ENCODE measurements at places on chromosomes 1 and 21. TPM values are rescaled to one million over a fixed set of nuclear protein-coding genes. Genes with fewer than 3 reads are reported as not detected.

DNA sequence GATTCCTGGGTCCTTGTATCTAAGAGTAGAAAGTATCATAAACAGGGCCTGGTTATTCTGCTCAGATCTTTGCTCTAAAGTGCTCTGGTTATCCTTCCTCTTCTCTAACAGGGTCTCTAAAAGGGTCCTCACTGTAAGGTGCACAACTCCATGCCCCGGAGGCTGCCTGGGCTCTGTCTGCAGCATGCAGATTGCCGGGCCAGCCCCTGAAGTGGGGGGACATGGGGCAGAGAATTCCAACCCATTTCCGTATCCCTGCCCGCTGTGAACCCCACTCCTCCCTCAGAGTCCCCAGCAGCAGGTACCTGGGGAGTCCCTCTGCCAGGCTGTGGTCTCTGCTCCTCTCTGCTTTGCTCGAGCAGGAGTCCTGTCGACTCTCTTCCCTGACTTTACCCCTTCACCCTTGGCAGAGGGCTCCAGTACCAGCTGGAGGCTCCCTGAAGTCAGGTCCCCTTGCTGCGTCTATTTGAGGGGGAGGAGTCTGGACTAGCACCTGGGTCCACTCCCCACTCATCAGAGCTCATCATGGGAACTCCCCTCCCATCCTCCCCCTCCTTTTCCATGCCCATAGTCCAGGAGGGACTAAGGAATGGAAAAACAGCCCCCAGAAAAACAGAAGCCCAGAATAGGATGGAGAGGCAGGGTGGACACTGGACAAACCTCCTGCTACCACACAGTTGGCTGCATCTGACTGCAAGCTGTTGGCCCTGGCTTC is 12.1 kb downstream of the BLACAT1 start:
- ATAC-seq, result no peak

The DNAJC28 gene
- 0.79 TPM for total RNA-seq

- ATAC-seq, result no peak
Measured at GRCh38 chr1:33410091-33410701, 20.7 kb downstream of the PHC2 start.

The SYCP1 gene
- not detected for total RNA-seq

- no peak for ATAC-seq
Measured at GRCh38 chr1:7401814-7402547, 369.1 kb upstream of the VAMP3 start.

The ATP6V1G3 gene
- total RNA-seq, result not detected

The TMEM82 gene
- not detected for total RNA-seq

- no peak for ATAC-seq
Measured at GRCh38 chr1:6471086-6471969, 5.4 kb upstream of the TNFRSF25 start.

GRCh38 chr1:240878631-240879030 is 266.7 kb upstream of the GREM2 start:
- no peak for ATAC-seq

The IL20 gene
- total RNA-seq, result not detected

DNA sequence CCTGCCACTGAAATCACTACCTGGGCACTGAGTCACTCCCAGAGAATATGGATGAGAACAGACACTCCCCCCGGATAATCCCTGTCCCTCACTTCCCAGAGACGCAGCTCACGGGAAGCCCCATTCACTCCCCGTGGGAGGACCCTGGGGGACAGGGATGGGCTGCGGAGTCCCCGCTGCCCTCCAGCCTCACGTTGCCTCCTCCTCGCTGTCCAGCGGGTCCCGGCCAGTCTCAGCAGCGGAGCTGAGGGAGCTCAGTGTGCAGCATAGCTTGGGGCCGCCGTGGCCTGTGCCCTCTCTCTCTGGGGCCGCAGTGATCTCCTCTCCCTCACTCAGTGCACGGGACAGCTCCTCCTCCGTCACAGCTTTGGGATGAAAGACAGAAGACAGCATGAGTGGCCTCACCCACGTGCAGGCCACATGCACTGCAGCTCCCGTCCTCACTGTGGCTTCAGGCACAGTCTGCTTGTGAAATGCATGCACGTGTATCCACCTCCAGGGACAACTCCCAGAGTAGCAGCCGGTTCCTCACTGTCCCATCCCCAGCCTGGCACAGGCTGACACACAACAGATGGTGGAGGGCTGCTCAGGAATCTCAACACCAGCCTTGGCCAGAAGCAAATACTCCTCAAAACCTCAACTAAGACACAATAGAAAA is 7.4 kb downstream of the CFAP410 start:
- no peak for ATAC-seq

- ATAC-seq, result no peak
Measured at GRCh38 chr21:37259426-37259825, 7.7 kb downstream of the VPS26C start.

The APCS gene
- total RNA-seq, result not detected

- no peak for ATAC-seq
Measured at GRCh38 chr1:106038260-106038659, 1018.2 kb upstream of the PRMT6 start.

The IL12RB2 gene
- 57.4 TPM for total RNA-seq

DNA sequence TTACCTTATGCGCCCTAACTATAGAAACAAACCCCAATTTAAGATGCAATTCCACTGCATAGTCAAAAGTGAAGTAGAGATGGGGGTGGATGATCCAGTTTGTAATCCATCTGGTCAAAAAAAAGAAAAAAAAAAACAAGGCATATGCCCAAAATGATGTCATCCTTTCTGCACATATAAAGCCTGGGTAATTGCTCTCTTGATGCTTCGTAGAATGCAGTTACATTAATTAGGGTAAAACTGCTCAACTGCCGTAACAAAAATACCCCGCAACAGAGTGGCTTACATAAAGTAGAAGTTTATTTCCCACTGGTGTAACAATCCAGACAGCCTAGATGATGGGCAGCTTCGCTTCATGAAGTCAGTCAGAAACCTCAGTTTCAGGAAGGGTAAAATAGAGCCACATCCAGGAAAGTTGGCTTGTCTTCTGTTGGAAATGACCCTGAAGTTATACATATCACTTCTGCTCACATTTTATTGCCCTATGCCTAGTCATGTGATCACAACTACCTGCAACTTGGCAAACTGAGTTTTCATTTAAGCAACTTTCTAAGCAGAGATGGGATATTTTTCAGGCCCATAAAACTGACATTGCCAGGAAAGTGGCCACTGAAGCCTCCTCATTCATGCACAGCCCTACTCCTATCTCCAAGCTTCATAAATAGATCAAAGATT is 221.7 kb downstream of the C1orf94 start:
- no peak for ATAC-seq

DNA sequence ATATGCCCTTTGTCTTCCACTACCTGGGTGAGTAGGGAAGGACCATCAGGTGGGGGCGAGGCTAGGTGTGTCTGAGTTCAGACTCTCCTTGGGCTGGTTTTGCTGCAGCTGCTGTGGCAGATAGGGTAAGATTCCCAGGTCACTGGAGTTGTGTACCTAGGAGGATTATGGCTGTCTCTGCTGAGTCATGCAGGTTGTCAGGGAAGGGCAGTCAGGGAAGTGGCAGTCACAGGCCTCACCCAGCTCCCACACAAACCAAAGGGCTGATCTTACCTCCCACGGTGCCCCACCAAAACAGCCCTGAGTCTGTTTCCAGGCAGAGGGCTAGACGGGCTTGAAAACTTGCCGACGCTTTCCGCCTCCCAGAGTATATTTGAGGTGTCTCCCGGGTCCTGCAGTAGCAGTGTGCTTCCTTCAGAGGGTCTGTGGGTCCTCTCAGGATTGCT is 201.6 kb upstream of the PLXNA2 start:
- no peak for ATAC-seq

GRCh38 chr1:180515364-180515763 is 13.0 kb upstream of the ACBD6 start:
- ATAC-seq, result no peak

DNA sequence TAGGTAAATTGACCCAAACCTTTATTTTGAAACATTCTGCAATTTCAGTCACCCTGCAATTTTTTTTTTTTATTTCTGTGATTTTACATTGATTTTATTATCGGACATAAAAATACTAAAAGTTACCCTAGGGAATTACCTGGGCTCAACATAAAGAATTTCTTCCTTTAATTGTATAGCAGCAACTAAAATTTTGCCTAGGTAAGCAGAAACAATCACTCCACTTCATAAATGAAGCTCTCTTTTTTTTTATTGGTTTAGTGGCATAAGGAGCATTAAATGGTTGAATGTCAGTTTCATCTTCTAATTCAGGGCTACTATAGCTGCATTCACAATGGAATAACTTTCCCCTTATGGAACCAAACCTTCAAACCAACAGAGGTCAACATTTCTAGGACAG is 15.3 kb upstream of the OR2M4 start:
- ATAC-seq, result no peak

- no peak for ATAC-seq
Measured at GRCh38 chr1:40247655-40248054, at the start of gene TMCO2. TSS of gene TMCO2 (plus strand) at chr1:40247937. CDS start at chr1:40247994, 57 bp downstream.

DNA sequence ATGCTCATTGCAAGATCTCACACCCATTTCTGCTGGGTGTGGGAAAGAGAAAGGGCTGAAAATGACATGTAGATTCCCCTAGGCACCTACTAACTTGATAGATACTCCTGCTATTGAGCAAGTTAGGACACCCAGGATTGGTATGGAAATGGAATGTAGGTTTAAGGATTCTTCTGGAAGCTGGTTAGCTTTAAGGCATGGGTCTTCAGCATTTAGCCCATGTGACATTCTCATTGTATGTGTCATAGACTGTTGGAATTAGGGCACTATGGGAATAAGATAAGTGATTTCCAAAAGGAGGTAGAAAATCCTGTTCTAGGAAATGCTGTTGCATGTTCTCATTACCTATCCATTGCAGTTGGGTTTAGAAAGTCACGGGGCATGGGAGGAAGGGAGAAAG is 76.2 kb downstream of the DISC1 start:
- no peak for ATAC-seq

The KRTAP19-3 gene
- not detected for total RNA-seq

- no peak for ATAC-seq
Measured at GRCh38 chr1:8845104-8846097, 28.0 kb upstream of the RERE start.

The HIVEP3 gene
- 8.0 TPM for total RNA-seq

DNA sequence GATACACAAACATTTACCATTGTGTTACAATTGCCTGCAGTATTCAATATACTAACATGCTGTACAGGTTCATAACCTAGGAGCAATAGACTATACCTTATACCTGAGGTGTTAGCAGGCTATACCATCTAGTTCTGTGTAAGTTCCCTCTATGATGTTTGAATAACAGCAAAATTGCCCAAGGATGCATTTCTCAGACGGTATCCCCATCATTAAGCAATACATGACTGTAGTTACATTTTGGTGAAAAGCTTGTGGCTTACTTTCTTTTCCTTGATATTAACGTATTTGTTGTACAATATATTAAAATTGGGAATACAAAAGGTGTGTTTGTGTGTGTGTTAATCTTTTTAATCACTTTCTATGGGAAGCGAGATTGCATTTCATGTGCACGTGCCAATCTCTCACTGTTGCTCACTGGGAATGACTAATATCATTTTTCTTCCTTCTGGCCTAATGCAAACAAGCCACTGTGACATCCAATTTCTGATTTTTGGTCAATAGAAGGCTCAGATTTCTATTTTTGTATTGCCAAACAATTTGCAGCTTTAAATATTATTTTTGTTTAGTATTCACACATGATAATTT is 36.7 kb upstream of the WLS start:
- ATAC-seq, result no peak

DNA sequence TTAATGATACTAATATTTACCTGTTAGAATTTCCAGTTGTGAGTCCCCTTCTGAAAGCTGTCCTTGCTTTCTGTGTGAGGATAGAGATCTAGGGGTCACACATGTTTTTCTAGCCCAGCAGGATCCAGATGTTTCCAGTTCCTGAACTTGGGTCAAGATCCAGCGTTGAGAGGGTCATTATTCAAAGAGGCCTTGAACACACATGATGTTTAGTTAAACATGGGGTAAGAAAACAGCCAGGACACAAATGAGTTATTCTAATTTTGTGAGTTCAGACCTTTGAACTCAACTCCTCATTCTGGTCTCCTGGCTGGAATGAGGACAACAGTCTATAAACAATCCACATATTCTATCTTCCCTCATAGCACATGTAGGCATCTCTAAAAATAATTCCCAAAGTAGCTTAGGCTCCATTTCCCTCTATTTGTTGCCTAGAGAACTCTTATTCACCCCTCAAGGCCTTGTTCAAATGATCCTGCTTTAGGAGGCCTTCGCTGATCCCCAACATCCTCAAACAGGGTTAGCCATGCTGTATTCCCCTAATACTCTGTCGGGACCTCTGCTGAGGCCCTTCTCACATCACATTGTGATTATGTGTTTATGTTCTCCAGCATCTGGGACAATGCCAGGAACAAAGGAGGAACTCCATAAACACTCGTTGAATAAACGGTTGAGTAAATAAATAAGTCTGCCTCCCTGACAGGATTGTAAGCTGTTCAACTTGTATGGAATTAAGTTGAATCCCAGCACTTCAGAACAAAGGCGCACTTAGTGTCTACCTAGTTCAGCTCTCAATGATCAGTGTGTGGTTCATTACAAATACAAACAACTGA is 15.0 kb upstream of the KCNN3 start:
- no peak for ATAC-seq

- ATAC-seq, result no peak
Measured at GRCh38 chr1:41377397-41377796, 16.2 kb downstream of the FOXO6 start.

The CDC7 gene
- total RNA-seq, result 27.2 TPM

GRCh38 chr1:114270282-114270681 is 116.6 kb upstream of the SYT6 start:
- no peak for ATAC-seq

DNA sequence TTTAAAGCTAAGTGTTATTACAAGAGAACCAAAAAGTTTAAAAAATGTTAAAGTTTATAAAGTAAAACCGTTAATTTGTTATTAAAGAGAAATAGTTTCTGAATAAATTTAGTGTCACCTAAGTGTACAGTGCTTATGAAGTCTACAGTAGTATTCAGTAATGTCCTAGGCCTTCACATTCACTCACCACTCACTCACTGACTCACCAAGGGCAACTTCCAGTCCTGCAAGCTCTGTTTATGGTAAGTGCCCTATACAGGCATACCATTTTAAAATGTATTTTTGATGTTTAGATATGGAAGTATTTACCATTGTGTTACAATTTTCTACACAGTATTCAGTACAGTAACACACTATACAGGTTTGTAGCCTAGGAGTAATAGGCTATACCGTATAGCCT is 60.1 kb upstream of the GCLM start:
- ATAC-seq, result no peak

DNA sequence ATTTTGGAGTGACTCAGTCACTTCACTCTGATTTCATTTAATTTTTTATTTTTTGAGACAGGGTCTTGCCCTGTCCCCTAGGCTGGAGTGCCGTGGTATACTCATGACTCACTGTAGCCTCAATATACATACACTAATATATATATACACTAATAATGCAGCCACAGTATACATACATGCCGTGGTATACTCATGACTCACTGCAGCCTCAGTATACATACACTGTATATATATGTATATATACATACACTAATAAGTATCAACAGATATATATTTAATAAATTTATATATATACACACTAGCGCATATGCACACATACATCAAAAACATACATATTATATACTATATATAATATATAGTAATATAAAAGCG is 149.2 kb downstream of the NCAM2 start:
- ATAC-seq, result no peak
